ENCODE measurements at places on chromosomes 16 and 17.

DNA sequence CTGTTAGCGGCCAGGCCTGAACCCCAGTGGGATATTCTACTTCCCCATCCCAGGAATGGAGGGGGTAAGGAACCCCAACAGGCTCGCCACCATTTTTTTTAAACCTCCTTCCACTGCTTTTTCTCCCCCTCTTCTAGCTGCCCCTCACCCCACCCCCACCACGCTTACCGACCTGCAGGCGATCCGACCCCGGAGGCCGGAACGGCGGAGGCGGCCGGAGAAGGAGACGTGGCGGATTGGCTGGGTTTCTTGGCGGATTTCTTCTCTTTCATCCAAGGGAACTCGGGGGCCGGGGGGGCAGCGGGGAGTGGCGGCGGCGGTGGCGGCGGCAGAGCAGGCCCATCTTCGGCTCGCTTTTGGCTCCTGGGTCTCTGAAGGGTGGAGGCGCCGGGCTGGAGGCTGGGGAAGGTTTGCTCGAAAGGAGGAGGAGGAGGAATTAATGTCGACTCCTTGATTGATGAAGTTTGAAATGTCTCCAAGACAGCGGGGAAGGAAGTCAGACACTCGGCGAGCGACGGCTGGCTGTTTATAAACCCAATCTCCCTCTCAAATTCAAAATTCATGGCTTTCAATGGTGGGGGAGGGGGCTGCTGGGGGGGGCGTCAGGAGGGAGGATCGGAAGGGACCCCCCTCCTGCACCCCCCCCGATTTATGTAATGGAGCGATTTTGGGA, 424 bp downstream of the HOXB2 start:
- no peak for DNase-seq

DNA sequence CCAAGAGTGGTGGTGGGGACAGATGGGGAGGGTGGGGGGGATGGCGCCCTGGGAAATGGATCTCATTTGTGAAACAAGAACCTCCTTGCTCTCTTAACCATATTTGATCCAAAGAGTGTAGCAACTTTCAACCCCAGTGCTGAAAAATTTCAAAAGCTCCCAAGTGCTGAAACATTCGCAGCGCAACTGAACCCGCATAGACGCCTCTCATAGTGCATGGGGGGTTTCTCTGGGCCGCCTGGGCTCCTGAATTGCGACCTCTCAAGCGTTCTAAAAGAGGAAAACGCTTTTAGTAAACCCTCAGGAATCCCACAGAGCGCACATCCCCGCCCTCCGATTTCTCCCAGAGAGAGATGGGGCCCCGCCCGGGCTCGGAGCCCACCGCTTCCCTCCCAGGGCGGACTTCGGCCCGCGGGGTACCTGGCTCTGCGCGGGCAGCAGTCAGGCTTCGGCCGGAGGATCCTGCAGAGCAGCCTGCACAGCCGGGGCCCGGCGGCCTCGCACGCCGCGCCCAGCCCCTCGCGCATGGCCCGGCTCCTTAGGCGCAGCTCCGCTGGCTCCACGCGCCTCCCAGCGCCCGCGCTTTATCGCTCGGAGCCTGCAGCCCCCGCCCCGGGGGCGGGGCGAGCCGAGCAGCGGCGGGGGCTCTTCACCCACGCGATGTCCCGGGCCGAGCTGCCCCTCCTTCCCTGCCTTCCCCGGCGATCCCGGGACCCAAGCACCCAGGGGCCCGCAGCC, 7.0 kb downstream of the NOS2 start:
- no peak for DNase-seq

- DNase-seq: no peak
Observed at GRCh38 chr17:42289611-42290181, 1.4 kb downstream of the STAT5A start.

DNA sequence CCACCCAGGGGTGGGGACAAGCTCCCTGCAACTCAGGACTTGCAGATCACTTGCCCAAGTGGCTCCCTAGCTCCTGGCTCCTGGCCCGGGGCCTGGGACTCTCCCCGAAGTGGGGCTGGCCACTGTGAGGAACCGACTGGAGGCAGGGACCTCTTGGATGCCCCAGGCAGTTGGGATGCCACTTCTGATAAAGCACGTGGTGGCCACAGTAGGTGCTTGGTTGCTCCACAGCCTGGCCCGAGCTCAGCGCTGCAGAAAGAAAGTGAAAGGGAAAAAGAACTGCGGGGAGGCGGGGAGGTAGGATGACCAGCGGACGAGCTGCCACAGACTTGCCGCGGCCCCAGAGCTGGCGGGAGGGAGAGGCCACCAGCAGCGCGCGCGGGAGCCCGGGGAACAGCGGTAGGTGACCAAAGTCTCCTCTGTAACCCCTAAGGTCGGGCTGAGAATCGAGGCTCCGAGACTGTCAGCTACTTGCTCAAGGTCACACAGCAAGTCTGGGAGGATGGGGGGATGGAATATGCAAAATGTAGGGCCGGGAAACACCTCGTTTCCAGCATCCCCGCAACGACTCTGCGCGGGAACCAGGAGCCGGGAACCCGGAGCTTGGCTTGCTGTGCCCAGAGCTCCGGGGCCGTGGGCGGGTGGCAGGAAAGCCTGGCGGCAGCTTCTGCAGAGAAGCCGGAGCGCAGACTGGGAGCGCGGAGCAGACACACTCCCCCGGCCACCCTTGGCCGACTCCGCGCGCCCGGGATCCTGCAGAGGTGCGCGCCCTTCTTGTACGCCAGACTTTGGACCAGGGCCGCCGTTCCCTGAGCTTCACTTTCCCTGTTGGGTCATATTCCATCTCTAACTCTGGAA, 1.9 kb downstream of the CIITA start:
- DNase-seq: no peak

- DNase-seq: no peak
Observed at GRCh38 chr17:79818026-79818758, 21.0 kb downstream of the CBX4 start.

DNA sequence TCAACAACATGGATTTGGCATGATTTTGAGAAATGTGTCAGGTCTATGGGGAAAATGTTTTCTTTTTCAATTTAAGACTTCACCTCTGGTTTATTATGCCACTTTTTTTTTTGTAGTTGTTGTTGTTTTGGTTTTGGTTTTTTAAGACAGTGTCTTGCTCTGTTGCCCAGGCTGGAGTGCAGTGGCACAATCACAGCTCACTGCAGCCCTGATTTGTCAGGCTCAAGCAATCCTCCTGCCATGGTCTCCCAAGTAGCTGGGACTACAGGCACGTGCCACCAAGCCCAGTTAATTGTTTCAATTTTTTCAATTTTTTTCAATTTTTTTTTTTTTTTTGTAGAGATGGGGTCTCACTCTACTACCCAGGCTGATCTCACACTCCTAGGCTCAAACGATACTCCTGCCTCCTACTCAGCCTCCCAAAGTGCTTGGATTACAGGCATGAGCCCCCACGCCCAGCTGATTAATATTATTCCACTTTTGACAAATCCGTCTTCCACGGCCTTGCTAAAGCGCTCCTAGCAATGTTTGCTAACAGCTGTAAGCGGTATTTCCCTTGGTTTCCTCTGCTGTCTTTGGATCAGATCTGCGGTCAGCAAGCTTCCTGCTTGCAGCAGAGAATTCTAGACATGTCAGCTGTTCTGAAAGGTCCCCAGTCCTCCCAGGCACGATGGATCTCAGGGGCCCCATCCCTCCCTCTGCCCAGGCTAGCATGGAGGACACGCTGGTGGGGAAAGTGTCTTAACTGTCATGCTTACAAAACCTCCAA, 7.0 kb upstream of the MILR1 start:
- no peak for DNase-seq

- DNase-seq: no peak
Observed at GRCh38 chr16:23506606-23506994, 3.7 kb downstream of the GGA2 start.

GRCh38 chr16:27220991-27221390, 17.7 kb downstream of the KDM8 start:
- no peak for DNase-seq

DNA sequence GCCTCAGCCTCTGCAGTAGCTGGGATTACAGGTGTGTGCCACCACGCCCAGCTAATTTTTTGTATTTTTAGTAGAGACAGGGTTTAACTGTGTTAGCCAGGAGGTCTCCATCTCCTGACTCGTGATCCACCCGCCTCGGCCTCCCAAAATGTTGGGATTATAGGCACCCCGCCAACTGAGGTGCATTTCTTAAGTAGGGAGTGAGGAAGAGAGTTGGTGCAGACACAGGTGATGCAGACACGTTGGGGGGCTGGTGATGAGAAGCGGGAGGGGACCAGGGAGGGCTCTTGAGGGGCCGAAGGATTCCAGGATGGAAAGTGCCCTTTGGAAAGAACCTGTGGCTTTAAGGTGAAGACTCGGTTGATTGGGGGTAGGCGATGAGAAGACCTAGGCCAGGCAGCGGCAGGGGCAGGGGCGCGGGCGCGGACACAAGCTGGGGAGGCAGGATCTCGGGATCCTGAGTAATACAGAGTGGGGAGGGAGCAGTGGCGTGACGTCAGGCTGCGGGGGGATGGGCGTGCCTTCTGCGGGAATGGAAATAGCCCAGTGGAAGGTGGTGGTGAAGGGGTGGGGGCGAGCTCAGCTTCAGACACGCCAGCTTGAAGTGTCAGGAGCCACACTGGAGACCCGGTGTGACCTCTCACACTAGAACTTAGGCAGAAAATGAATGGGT, 2.5 kb upstream of the ATP6V0C start:
- DNase-seq: no peak

DNA sequence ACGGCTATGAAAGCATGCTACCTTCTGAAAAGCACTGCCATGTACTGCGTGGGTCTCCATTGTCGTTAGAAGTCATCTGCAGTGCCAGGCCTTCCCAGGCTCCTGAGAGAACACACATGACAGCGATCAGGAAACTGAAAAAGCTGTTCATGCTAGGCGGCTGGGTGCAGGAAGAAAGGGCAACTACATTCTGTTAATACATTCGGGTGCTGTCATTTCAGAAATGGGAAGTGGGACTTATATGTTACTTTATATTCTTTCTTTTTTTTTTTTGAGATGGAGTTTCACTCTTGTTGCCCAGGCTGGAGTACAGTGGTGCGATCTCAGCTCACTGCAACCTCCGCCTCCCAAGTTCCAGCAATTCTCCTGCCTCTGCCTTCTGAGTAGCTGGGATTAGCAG, 19.9 kb downstream of the CFAP20 start:
- DNase-seq: no peak

DNA sequence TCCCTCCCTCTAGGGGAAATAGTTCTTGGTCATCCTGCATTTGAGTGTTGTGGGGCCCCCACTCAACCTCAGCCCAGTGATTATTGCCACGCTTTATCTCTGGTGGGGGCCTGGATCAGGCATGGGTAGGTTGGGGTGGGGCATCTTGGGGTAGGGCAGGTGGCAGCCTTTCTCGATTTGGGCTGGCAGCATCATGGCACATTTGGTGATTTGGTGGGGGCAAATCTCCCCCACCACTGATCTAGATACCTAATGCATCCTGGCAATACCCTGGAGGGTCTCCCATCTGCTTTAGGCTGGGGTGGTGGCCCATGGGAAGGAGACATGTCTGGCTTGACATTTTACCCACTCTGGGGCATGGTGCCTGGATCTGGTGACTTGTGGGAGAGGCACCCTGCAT, 40.2 kb downstream of the NLRP1 start:
- DNase-seq: no peak

- no peak for DNase-seq
Observed at GRCh38 chr16:27239026-27239425, 29.5 kb downstream of the NSMCE1 start.

DNA sequence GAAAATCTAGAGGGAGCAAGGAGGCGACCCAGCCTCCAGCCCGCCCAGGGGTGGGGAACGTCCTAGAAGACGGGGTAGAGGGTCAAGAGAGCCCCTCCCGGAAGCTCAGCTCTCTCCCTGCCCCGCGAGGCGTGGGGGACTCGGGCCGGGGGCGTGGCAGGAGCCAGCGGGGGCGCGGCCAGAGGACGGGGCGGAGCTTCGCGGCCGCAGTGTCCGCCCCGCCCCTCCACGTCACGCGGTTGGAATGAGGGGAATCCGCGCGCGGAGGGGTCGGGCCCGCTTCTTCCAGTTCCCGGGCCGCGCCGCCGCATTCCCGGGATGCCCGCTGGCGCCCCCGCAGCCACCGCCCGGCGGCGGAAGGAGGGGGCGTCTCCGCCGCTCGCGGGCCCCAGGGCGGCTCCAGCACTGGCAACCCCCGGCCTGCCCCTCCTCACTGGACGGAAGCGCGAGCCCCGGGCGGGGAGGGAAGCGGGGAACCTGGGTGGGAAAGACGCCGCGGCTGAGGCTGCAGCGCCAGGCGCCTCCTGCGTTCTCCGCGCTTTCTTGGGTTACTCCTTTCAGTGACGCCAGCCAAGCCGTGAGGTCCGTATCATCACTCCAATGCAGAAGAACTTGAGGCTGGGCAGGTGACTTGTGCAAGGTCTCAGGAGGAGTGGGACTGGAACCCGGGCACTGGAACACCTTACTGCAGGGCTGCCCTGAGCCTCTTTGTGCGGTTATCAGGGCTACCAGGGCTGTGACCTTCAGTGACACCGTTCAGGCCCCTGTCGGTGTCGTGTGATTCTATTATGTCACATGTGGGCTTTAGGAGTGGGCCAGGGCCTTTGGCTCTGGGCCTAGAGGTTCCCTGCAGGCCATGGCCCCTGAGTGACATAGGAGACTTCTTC, 4.3 kb downstream of the MYO1C start:
- peak; percentile 63 for DNase-seq

GRCh38 chr17:80244871-80245509, 15.7 kb upstream of the RNF213 start:
- no peak for DNase-seq

DNA sequence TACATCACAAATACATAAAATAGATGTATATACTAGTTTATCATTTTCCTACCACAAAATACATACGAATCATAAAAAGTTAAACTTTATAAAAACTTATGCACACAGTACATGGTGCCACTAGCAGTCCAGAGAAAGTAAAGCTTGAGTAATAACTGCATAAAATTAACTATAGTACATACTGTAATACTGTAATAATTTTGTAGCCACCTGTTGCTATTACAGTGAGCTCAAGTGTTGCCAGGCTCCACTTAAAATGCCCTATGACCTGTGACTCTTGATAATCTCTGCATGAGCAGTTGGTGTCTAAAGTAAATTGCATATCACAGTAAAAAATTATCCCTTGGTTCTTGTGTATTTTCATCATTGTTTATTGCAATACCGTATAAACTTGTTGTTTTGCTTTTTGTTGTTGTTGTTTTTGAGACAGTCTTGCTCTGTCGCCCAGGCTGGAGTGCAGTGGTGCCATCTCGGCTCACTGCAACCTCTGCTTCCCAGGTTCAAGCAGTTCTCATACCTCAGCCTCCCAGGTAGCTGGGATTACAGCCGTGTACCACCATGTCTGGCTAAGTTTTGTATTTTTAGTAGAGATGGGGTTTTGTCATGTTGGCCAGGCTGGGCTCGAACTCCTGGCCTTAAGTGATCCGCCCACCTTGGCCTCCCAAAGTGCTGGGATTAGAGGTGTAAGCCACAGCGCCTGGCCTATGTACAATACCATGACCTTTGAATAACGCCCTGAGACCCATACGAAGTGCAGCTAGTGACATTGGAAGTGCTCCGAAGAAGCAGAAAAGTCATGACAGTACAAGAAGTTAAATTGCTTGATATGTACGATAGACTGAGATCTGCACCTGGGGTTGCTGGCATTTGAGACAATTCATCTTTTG, 6.6 kb downstream of the LUC7L3 start:
- no peak for DNase-seq

DNA sequence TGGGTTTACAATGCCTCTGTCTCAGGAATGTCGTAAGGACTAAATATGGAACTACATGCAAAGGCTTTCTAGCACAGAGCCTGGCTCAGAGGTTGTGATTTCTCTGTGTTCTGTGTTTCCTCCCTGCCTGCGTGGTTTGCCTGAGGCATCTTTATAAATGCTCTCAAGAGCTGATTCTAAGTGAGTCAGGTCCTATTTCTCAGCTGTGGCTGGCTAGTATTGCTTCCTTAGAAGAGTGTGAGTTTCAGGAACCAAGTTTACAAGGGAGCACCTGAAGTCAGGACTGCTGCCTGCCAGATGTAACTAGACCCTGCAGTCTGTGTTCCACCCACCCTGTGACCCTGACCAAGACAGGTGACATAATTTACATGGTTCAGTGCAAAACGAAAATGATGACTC, 8.0 kb upstream of the CCL1 start:
- no peak for DNase-seq
